T-helper 22 cell (primary cell): ENCODE measurements at places on chromosomes 5 and 9.

- DNase-seq = no peak
These were observed 7.0 kb upstream of the HRCT1 start for GRCh38 chr9:35899021-35899420.

DNA sequence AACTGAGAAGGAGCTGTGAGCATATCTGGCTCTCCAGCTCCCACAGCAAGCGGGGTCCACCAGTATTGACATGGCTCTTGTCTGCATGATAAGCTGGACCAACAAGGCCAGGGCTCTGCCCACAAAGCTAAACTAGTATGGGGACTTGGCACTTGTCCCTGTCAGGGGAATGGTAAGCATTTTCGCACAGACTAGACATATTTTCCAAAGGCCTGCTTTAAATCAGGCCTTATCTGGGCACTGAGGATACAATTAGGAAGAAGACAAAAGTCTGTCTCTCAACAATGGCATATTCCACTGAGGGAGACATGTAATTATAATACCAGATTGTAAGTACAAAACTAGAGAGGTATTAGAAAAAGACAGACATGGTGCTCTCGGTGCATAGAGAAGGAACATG is 32.1 kb downstream of the CSF2 start:
- no peak for DNase-seq

DNA sequence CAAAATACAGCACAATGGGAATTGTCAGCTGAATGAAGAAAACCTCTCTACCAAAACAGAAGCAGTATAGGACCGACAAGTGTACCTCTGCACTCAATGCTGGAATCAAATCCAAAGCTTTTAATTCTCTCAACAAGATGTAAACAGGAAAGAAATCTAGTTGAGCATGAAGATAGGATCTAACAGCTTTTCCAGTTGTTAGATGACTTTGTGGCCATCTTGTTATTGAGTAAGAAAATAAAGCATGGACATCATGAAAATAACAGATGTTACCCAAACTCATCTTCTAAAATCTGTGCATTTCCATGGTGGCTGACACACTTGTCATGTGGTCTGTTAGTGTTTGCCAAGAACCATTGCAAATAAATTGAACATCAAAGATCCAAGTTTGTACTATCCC is 34.7 kb downstream of the SREK1 start:
- no peak for DNase-seq

DNA sequence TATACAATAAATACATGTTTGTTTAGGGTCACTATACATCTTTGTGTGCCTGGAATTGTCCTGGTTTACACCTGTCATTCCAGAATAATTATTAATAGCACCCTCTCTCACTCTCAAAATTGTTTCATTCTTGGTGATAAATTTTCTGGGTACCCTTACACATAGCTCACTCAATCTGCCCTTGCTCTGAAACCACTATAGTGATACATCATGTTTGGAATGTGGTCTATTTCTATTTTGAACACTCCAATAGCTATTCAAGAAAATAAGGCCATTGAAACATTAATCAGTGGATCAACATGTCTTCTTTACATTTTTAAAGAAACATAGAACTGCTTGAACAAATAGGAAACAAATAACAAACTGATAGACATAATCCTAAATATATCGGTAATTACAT is 158.7 kb downstream of the ARRDC3 start:
- DNase-seq = no peak

DNA sequence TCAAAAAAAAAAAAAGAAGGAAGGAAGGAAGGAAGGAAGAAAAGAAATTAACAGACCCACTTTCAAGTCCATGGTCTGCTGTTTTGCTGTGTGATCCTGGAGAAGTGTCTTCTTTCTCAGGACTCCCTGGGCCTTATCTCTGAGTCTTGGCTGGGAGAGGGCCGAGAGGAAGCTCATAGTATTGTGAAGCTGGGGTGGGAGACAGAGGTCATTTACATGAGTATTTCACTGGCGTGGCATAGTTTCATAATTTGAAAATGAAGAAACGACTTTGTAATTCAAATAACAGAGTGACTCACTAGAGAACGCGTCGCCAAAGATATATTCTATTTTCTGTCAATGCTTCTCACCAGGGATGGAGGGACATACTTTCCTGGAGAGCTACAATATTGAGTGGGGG is 2.4 kb upstream of the C9orf50 start:
- DNase-seq = no peak

- no peak for DNase-seq
These were observed 3.8 kb upstream of the HAND1 start for GRCh38 chr5:154481584-154482381.

DNA sequence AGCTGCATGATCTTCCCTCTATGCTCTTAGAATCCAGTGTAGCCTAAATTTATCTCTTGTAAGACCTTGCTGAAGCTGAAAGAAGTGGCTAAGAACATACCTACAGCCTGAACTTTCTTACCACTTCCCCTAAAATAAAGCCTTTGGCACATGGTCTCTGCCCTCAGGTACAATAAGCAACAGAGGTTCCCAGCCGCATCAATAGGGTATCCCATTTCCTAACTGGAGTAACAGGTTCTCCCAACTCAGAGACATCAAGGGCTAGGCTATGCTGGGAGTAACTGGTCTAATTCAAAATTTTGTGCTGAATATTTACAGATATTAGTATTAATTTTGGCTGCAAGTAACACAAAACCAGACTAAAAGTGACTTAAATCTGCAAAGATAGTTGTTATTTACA is 335.8 kb upstream of the TRPC7 start:
- DNase-seq = no peak

DNA sequence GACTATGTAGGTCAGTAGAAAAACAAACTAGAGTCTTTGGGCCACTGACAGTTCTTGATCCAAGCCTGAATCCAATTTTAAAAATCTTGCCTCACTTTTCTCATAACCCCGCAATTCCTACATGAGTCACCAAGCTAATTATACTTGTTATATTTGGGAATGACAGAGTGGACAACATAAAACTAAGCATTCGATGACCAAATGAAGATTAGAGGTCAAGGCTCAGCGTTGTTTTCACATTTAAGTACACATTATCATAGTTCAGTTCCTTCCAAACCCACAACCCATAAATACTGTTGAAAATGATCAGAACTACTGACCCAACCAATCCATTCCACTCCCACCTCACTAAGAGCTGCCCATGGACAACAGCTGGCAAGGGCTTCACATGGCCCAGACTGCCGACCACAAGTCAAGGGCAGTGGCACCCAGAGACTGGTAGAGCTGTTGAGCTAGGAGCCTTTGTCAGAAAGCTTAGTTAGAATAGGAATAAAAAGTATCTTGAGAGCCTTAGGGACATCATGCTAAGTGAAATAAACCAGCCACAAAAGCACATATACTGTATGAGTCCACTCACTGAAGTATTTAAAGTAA is 64.2 kb downstream of the MYO10 start:
- DNase-seq = no peak

- no peak for DNase-seq
These were observed 607.9 kb downstream of the KCTD16 start for GRCh38 chr5:144778561-144778960.

DNA sequence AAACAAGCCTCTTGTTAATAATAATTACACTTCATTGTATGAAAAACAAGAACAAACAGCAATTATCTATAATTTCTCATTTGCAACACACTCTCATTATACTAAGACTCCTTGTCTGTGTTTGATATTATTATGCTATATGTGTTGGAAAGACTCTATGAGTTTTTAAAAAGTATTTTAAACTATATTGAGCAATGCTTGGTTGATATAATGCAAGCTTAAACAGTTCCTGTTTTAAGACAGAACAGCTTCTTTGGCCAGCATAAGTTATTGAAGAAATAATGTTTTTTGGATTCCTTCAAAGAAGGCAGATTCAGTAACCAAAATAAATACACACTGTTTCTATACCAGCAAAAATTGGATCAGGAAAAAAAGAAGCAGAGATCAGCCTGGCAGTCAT is 871.4 kb downstream of the MAT2B start:
- DNase-seq = no peak

DNA sequence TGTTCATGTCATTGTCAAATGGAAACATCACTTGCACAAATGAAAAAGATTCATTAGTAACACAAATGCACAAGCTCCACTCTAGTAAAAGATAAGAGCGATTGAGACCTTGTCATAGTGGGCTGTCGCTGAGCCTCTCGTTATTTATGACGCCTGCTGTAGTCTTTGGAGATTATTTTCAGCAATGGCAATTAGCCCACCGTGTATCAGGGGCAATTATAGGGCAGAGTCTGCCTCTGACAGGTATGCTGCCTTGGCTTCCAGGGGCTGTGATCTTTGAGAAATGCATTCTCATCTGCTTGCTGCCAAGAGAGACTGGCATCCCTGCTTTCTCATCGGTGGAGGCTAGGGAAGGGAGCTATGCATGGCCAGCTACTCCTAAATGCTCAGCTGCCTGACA is 426.8 kb upstream of the CLINT1 start:
- DNase-seq = no peak

- DNase-seq = no peak
These were observed 12.2 kb downstream of the CXXC5 start for GRCh38 chr5:139660105-139660922.

- DNase-seq = peak; percentile 27
These were observed 64.0 kb downstream of the DOCK8 start for GRCh38 chr9:278651-279050.

- no peak for DNase-seq
These were observed 587 bp downstream of the C5orf47 start for GRCh38 chr5:173989432-173990082.

DNA sequence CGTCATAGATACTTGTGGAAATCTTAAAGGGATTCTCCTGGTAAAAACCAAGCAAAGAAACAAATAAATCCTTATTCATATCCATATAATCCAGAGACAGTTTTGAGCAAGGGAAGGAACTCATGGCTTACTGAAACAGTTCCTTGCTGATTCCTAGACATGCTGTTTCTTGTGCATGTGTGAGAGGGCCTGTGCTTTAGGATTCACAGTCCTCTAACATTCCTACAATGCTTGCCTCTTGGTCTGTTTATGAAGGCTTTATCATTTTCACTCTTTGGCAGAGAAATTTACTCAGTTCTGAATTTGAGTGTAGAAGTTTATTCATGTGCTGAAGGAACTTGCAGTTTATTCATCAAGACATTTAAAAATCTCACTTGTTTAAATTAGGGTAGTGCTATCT is 123.4 kb downstream of the RPS23 start:
- no peak for DNase-seq

DNA sequence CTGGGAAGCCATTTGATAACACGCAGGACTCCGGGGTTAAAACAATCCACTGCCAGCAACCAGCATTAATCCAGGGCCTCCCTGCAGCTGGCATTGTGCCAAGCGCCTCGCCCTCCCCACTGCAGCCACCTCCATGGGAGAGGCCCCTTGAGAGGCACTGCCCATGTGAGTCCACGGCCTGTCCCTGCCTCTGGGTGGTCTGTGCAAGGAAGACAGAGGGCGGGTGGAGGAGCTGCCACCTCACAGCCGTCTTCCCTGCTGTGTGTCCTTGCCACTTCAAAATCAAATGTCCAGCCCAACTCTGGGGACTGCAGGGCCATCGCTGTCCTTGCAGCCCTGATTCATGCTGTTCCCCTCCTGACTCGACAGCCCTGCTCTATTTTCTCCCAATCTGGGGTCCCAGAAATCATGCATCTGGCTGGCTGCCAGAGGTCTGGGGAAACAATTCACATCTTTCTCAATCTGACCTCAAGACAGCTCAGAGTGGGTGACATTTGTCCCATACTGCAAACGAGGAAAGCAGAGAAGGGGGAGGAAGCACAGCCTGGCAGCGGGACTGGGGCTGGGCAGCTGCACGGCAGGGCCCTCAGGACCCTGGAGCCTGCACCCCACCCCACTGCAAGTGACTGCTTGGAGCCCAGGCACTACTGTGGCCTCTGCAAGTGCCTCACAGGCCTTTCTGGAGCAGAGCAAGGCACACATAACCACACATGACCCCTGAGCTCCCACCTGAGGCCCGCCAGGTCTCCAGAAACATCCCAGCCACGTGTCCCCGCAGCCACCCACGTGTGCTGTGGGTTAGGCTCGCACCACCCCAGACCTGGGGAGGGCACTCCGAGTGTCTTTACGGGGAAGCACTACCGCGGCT is 15.7 kb downstream of the BRD3OS start:
- DNase-seq = no peak

- DNase-seq = no peak
These were observed 83.9 kb downstream of the EGFLAM start for GRCh38 chr5:38342261-38342660.

- DNase-seq = no peak
These were observed 72.1 kb downstream of the NIPBL start for GRCh38 chr5:36948650-36949049.

- no peak for DNase-seq
These were observed 132.1 kb downstream of the COX7C start for GRCh38 chr5:86749841-86750240.

DNA sequence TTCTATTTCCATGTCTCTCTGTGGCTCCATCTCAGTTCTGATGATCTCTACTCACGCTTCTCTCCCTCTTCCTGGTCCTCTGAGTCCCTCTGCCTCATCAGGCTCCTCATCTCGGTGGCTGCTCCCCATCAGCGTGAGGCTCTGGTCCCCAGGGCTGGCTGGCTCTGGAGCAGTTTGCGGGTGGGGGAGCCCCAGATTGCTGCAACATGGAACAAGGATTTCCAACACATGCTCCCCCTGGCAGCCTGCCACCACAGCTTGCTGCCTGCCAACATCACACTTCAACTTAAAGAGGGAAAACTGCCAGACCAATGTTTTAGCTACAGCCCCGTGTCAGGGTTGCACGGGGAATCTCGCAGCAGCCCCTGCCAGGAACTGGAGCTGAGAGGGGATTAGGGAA is 77.2 kb upstream of the NEK6 start:
- no peak for DNase-seq
